ENCODE measurements at places on chromosomes 1 and 21.

- no peak overlapping the region for H3K4me3 ChIP-seq
- H3K27me3 ChIP-seq, result no peaks in the 10 kb centered on the region
- H3K4me1 ChIP-seq, result no peaks in the 10 kb centered on the region
- H3K36me3 ChIP-seq, result no peaks in the 10 kb centered on the region
- no peak overlapping the region for H3K27ac ChIP-seq
- DNase-seq, result no peak
Observed at GRCh38 chr1:213523781-213524398, 463.9 kb upstream of the PROX1 start.

GRCh38 chr1:223731133-223731770 lies 18.9 kb downstream of the CAPN2 start:
- H3K27ac ChIP-seq, result peak overlapping the region; percentile 57
- no peaks in the 10 kb centered on the region for H3K36me3 ChIP-seq
- H3K4me1 ChIP-seq, result peaks cover 50% of the 10 kb centered on the region
- DNase-seq, result peak; percentile 43
- no peaks in the 10 kb centered on the region for H3K27me3 ChIP-seq
- H3K4me3 ChIP-seq, result no peak overlapping the region

DNA sequence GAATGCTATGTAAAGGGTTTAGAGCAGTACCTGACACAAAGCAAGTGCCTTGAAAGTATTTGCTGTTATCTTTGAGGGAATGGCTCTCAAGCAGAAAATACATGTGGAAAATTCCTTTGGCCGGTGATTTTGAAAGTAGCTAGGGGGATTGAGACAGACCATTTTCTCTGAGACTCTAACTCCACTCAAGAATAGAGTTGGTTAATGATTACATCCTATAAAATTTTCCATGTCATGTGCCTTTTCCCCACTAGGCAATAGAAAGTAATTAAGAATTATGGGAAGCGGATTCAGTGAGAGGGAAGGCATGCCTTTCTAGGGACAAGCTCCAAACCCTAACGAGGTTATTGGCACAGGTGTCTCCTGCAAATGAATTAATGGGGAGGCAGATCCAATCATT lies 276.0 kb downstream of the GPATCH2 start:
- no peaks in the 10 kb centered on the region for H3K27me3 ChIP-seq
- DNase-seq, result no peak
- H3K36me3 ChIP-seq, result no peaks in the 10 kb centered on the region

DNA sequence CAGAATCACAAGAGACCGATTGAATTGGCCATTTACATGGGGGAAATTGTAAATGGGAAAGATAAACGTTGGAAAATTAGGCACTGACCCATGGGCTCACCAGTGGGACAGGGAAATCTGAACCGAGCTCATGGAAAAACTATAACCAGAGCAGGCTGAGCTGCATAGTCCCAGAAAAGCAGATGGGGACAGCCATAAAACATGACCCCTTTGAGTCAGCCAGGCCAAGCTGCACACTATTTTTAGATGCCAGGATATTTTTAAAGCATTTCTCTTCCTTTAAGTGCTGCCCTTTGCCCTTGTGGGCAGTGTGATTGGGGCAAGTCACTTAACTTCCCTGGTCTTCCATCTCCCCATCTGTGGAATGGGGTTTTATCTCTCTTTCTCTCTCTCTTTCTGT lies 184.1 kb downstream of the FOXD2 start:
- no peak overlapping the region for H3K4me3 ChIP-seq
- H3K36me3 ChIP-seq, result no peaks in the 10 kb centered on the region
- H3K27ac ChIP-seq, result peak overlapping the region; percentile 39
- H3K27me3 ChIP-seq, result no peaks in the 10 kb centered on the region
- peaks cover 7% of the 10 kb centered on the region for H3K4me1 ChIP-seq

DNA sequence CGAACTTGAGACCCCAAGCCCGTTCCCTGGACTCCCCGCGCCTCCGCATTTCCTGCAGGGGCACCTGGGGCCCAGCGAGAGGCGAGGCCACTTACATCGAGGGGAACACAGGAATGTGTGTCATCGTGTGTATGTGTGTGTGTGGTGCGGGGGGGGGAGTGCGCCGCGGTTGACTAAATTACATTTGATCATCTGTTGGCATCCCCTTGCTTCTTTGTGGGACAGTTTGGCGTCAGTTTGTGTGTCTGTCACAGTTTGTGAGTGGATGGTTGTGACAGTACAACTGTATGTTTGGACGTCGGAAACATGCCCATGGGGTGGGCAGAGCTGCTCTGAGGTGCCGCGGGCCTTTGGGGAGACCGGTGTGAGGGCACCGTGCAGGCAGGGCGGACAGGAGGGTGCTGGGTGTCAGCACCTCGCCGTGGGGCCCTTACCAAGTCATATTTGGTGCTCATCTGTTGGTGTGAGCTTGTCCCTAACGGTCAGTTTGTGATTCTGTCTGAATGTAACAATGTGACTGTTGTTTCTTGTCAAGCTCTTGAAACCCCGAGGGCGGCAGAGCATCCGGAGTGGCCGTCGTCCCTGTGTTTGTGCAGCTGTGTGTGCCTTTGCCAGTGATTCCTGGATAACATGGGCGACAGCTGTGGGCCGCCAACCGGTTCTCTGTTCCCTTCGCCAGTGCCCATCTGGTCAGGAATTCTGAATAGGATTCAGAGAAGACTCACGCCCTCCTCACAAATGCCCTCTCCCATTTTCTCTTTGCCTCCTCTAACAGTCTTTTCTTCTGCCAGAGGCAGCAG lies 899 bp downstream of the OPRD1 start:
- H3K27me3 ChIP-seq, result peaks cover 41% of the 10 kb centered on the region
- no peak overlapping the region for H3K27ac ChIP-seq
- H3K4me3 ChIP-seq, result no peak overlapping the region
- no peaks in the 10 kb centered on the region for H3K4me1 ChIP-seq

- no peak overlapping the region for H3K4me3 ChIP-seq
- H3K27me3 ChIP-seq, result no peaks in the 10 kb centered on the region
- DNase-seq, result no peak
- H3K27ac ChIP-seq, result no peak overlapping the region
Observed at GRCh38 chr1:178189814-178190213, 95.9 kb downstream of the RASAL2 start.

DNA sequence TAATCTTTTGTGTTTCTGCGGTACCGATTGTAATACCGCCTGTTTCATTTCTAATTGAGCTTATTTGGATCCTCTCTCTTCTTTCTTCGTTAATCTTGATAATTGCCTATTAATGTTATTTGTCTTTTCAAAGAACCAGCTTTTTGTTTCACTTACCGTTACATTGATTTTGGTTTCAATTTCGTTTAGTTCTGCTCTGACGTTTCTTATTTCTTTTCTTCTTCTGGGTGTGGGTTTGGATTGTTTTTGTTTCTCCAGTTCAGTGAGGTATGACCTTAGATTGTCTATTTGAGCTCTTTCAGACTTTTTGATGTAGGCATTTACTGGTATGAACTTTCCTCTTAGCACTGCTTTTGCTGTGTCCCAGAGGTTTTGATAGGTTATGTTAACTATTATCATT lies 9.4 kb downstream of the OR2M2 start:
- no peaks in the 10 kb centered on the region for H3K27me3 ChIP-seq
- H3K27ac ChIP-seq, result no peak overlapping the region
- no peak for DNase-seq
- no peaks in the 10 kb centered on the region for H3K4me1 ChIP-seq

DNA sequence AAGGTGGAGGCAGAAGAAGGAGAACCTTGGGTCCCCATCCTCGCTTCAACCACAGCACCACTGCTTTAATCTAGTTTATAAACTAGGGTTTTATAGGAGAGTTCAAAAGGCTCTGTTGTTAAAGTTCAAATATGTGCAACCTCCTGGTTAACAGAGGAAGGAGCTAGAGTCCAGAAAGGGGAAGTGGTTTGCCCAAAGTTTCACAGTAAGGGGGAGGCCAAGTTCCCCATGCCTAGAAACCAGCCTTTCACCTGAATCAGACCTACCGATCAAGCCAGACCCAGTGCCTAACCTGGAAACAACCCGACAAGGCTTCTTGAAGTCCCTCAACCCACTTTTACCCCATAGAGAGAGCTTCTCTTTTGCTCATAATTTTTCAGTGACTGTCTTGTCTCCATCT lies 106.5 kb downstream of the PLPP3 start:
- peaks cover 8% of the 10 kb centered on the region for H3K4me1 ChIP-seq
- DNase-seq, result no peak
- no peaks in the 10 kb centered on the region for H3K27me3 ChIP-seq
- H3K4me3 ChIP-seq, result no peak overlapping the region
- H3K36me3 ChIP-seq, result no peaks in the 10 kb centered on the region

DNA sequence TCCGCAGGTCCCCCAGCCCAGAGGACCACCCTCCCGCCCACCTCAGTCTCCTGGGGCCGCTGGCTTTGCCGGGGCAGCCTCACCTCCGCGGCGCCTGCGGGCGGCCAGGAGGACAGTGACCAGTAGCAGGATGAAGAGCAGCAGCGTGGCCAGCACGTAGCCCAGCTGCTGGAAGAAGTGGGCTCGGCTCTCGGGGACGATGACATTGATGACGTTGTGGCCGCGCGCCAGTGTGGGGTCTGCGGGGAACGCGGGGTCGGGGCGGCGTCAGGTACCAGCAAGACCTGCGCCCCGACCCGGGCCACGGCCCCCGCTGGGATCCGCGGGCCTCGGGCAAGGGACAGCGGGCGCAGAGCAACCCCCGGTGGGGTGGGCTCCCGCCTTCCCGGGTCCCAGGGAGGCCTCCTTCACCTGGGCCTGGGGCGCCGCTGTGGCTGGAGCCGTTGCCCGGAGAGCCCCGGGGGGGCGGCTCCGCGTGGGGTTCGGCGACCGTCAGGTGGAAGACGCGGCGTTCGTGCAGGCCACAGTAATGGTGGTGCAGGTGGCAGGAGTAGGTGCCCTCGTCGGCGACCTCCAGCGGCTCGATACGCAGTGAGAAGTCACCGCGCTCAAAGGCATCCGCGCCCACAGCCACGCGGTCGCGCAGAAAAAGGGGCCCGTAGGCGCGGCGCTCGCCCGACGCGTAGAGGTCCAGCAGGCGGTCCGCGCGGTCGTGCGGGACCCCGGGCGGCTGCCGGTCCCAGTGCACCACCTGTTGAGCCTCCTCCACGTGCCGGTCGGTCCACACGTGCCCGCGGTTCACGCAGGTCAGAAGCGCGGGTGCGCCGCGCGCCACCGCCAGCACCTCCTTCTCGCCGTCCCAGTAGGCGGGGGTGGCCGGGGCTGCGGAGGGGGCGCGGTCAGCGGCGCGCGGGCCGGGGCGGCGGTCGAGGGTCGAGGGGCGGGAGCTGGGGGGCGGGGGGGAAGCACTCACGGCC lies 3.8 kb downstream of the MXRA8 start:
- no peak overlapping the region for H3K27ac ChIP-seq
- no peaks in the 10 kb centered on the region for H3K36me3 ChIP-seq
- H3K4me3 ChIP-seq, result no peak overlapping the region
- peaks cover 33% of the 10 kb centered on the region for H3K27me3 ChIP-seq
- peaks cover 13% of the 10 kb centered on the region for H3K4me1 ChIP-seq
- no peak for DNase-seq

DNA sequence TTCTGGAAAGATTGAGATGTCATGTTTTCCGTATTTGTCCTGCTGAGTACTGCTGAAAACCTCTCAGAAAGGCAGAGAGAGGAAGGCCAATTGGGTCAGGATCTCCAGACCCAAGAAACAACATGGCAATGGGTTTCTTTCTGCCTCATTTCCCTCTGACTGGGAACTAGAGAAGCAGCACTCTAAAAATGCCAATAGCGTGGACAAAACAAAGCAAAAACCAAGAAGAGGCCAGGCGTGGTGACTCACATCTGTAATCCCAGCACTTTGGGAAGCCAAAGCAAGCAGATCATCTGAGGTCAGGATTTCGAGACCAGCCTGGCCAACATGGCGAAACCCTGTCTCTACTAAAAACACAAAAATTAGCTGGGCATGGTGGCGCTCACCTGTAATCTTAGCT lies 18.3 kb downstream of the TNFRSF9 start:
- no peak overlapping the region for H3K27ac ChIP-seq
- H3K4me1 ChIP-seq, result no peaks in the 10 kb centered on the region
- H3K27me3 ChIP-seq, result peaks cover 9% of the 10 kb centered on the region
- H3K4me3 ChIP-seq, result no peak overlapping the region

DNA sequence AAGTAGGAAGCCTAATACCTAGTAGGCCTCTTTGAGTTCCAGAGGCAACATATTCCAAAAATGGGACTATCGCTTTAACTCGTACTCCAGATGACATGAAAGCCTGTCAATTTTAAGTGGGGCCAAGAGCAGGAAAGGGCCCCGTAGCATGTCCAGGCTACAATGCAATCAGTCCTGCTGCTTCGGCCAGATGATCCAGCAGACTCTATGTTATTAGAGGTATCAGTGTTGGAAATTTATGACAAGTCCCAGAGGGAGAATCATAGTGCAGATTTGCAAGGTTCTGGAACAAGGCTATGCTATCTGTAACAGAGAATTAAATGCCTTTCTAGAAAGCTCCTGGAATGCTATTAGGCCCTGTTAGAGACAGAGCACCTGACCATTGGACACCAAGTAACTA lies 56.7 kb upstream of the SRP9 start:
- DNase-seq, result no peak
- no peaks in the 10 kb centered on the region for H3K27me3 ChIP-seq
- H3K36me3 ChIP-seq, result no peaks in the 10 kb centered on the region
- H3K27ac ChIP-seq, result no peak overlapping the region
- H3K4me3 ChIP-seq, result no peak overlapping the region
- H3K4me1 ChIP-seq, result no peaks in the 10 kb centered on the region
